ENCODE measurements at places on chromosomes 3 and 15.

DNA sequence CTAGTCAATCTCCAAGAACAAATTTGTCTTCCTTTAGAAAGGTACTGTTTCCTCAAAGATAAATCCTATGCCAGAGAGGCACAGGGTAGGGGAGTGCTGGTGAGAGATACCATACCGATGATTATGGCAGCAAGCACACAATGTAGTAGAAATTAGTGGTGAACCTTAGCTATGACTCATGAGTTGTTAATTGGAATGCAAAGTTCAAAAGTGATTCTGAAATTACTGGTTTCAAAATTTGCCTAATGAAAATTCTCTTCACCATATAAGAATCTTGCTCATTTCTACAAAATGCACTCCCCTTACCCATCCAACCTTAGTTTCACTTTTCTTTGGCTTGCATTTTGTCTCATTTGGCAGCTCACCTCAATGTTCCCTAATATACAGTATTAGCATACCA lies 139.5 kb upstream of the SLC2A2 start:
- DNase-seq, result no peak

DNA sequence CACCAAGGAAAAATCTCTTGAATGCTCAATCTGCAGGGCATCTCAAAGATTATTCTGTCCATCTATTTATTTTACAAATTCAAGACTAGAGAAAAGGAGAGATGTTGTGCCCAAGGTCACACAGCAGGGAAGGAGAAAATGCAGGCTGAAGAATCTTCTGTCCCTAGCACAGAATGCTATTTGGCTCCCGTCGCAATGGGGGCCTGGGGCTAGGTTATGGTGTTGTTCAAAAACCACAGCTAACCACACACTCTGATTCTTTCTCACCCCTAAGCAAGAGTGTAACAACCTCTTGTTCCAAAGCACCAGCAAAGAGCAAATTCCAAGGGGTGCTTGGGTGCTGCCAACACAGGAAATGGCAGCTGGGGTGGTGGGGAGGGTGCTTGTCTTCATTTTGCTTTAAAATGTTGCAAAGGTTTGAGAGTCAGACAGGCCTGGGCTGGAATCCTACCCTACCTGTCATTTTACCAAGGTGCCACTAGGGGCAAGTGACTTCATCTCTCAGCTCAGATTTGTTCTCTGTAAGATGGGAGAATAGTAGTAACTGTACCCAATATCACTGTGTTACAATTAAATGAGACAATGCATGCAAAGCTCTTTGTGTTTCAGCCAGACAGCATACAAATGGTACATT lies 112.5 kb downstream of the ADAMTS9 start:
- DNase-seq, result no peak

GRCh38 chr3:186653984-186654383 lies 11.8 kb upstream of the HRG start:
- no peak for DNase-seq

DNA sequence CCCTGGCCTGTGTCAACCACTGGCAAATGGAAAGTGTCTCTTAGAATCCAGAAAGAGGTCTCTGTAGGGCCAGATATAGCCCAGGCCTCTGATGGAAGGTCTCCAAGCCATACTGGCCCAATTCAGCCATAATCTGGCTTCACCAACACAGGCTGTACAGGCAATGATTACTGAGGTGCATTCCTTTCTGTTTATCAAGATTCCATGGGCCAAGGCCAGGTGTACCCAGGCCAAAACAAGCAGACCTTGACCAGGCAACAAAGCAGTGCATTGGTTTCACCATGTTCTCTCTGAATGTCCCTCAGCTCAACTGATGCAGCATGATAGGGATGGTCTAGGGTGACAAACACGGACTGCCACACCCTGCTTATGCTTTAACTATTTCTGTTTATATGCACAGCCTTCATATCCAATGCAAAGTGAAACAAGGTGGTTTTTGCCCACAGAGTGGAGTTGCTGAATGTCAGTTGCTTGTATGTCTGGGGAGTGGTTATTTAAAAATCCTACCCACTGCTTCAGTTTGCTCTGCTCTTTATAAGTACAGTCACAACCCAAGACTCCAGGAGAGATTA lies 25.2 kb downstream of the CCNL1 start:
- DNase-seq, result no peak

GRCh38 chr15:80214910-80215309 lies 37.1 kb downstream of the CTXND1 start:
- no peak for DNase-seq

DNA sequence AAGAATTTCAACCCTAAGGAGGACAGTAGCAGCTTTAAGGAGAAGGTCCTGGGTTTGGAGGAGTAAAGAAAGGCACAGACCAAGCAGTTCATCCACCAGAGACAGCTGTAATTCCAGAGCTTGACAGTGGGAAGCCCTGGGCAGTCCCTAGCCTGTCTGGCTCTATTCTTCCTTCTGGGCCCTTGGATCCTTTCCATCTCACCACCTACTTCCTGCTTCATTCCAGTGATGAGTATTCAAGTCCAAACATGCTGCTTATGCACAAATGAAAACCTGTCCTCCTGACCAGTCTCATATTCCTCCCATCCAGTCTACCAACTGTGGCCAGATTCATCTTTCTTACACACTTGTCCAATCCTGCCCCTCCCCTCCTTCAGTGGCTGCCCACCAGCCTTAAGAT lies 171.4 kb downstream of the CNTN3 start:
- DNase-seq, result no peak

DNA sequence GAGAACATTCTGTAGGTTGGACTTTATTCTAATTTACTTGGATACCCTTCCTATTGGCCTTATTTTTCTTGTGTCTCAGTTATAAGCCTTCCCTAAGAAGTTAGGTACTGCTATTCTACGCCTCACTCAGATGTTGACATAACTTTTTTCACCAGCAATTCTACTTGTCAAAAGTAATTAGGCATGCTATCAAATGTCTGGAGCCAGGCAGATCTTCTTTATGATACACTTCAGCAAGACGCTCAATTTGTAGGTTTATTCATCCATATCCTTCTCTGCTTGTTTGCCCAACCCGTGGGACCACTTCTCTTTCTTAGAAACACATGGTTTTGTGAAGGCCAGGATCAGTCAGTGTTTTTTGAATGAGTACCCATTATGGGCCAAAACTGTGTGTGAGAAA lies 36.2 kb upstream of the COL8A1 start:
- no peak for DNase-seq

- no peak for DNase-seq
Observed at GRCh38 chr3:134796281-134797056, 1.4 kb downstream of the EPHB1 start.

DNA sequence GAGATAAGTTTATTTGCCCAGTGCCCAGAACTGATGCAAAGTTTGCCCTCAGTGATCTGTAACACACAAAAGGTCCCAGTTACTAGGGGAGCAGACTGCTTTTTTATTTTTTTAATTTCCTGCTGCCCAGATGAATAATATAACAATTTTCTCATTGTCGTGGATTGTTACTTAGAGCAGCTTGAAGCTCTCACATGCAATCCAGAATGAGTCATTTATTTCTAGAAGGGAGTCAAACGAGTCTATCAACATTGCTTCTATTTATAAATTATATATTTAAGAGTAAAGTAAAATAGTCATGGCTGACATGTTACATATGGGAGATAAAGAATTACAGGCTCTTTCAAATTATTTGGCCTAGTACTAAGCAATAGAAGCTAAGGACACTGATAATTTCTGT lies 41.3 kb downstream of the MEIS2 start:
- no peak for DNase-seq

DNA sequence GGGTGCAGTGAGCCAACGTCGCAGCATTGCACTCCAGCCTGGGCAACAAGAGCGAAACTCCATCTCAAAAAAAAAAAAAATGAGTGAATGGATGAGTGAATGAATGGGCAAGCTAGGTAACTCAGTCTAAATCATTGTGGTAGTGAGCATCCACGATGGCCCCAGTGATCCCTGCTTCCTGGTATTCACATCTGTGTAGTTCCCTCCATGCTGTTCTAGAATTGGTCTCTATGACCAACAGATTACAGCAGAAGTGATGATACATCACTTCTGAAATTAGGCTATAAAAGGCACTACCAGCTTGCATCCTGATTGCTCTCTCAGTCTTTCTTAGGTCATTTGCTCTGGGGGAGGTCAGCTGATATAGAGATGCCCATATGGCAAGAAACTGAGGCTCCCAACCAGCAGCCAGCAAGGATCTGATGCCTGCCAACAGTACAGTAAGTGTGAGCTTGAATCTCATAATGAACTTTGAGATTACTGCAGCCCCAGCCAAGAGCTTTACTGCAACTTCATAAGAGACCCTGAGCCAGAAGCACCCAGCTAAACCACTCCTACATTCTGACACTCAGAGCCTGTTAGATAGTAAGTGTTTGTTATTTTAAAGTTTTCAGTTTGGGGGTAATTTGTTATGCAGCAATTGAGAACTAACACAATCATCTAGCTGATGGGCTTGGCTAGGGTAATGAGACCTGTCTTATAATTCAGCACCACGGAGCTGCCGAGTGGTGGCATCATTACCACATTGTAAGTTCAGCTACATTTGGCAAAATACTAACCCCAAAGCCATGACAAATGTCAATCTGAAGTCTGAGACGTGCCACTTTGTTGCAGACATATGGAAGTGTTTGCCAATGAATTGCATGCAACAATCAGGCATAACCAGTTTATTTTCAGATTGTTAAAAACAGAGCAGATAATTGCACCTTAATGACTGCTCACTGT lies 53.0 kb downstream of the KLHL6 start:
- DNase-seq, result peak; percentile 51

GRCh38 chr15:81894061-81894460 lies 151.8 kb downstream of the MEX3B start:
- DNase-seq, result no peak

GRCh38 chr3:47283193-47283537 lies 421 bp downstream of the KLHL18 start:
- DNase-seq, result peak; percentile 42

DNA sequence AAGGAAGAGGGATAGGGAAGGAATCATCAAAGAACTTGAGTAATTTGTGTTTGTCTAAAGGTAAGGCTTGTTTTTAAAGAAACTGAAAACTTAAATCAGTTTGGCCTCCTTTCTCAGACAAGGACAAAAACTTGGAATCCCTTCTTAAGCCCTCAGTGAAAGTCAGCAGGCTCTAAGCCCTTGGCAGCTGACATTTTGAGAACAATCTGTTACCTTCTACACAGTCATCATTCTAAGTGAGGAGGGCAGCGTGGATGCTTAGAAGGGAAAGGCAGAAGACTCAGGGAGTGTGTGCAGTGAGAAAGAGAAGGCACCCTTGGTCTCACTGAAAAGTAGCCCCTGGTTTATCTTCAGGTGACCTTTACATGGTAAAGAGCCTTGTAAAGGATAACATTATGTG lies 10.8 kb downstream of the HSPBAP1 start:
- no peak for DNase-seq

DNA sequence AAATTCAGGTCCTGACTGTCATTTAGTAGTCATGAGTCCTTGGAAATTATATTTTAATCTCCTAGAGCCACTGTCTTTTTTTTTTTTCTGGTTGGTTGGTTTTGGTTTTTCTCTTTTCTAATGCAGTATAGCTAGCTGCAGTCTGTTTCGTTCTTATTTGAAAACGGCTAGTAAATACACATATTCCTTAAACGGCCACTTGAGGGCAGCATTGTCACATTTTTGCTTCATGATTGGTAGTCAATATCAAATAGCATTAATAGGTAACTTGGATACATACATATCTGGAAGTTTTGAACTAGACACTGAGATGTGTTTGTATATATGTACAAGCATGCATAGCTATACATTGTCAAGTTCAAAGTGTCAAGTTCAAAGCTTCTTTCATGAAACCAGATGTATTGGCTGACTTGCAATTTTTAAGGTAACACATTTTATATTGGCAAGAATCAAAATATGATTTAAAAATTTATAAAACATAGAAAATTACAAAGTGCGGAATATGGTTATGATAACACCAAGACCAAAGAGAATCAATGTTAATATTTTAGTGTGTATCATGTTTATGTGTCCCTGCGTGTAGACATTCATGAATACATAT lies 22.5 kb downstream of the GABRA5 start:
- DNase-seq, result peak; percentile 49
